ENCODE measurements at places on chromosomes 4 and X.

DNA sequence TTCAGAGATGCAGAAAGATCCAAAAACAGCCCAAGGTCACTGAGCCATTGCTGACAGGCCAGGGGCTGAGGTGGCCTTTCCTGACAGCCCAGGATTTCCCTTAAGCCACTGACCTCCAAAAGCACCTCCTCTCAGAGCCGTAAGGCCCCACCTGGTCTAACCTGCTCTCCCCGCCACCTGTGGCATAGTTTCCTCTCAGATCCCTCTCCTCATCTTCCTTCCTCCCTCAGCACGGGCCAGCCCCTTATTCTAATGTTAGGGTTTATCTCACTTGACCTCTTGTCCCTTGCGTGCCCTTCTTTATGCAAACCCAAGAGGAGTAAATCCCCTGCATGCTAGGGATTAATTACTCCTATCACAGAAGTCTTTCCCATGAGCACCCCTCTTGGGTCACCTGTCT lies 113.0 kb downstream of the RBM47 start:
- DNase-seq: no peak

GRCh38 chr4:107318078-107318477 lies 282.0 kb upstream of the DKK2 start:
- DNase-seq: no peak

DNA sequence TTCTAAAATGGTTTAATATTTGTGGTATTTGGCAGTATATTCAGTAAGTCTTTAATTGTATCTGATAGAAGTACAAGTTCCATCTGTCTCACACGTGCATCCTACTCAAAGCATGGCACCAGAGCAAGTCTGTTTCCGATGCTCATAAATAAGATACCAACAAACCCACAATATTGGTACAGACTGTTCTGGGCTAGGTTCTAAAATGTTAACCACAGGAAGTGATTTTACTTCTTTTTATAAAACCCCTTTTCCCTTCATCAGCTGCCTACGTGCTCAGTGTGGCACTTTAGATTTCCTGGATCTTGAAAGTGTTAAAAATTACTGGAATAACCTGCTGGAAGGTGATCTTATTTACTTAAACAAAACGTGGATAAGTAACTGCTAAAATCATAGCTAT lies 165.1 kb downstream of the CFAP299 start:
- peak; percentile 63 for DNase-seq

DNA sequence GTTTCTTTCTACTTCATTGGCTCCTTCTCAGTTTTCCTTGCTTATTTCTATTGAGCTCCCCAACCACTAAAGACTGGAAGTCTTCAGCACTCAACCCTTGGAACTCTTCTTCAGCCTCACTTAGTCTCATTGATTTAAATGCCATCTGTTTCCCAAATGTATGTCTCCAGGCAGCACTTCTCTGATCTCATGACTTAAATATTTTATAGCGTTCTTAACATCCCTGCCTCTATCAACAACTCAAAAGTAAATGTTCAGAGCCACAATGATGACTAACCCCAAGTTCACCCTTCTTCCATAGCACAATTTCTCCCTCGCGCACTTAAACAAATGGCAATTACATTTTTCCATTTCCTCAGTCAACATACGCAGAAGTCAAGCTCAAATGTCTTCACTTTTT lies 1393.3 kb downstream of the ARAP2 start:
- DNase-seq: no peak

DNA sequence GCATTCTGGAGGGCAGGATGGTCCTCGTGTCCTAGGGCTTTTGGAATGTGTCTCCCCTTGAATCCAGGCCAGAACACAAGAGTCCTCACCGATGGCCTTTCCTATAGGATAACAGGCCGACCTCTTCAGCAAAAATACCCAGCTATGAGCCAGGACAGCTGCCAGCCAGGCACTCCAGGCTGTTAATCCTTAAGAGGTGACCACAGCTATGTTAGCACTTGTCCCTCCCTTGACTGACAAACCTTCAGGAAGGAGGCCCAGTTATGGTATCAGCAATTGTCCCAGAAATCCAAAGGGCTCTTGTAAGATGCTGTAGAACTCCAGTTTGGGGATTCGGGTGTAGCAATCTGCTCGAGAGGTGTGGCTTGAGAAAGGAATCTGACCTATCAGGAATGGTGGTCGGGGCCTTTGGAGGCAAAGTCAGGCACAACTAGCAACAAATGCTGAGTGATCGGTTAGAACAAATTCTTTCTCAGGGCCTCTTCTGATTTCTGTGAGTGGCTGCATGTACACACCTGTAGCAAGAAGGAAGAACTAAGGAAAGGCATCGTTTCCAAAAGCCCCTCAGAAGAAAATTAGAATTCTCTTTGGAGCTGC lies 54.6 kb downstream of the PTCHD1 start:
- no peak for DNase-seq

DNA sequence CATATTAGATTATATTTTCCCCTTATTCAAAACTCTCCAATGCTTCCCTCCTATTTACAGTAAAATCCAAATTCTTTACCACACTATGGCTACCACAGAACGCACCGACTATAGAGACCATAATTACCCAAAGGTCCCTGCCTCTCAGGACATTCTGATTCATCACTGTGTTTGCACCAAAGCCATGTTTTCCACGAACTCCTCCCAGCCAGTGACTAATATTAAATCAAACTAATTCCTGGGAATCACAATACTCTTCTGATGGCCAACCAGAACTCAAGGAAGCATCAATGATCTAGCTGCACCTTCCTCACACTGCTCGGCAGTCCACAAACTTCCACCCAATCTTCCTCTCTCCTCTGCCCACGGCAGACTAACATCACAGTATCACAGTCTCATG lies 24.2 kb upstream of the EDNRA start:
- no peak for DNase-seq

- DNase-seq: no peak
Observed at GRCh38 chrX:4930426-4930825, 1217.0 kb upstream of the PRKX start.

GRCh38 chr4:79467246-79467932 lies 59.4 kb upstream of the GK2 start:
- no peak for DNase-seq

DNA sequence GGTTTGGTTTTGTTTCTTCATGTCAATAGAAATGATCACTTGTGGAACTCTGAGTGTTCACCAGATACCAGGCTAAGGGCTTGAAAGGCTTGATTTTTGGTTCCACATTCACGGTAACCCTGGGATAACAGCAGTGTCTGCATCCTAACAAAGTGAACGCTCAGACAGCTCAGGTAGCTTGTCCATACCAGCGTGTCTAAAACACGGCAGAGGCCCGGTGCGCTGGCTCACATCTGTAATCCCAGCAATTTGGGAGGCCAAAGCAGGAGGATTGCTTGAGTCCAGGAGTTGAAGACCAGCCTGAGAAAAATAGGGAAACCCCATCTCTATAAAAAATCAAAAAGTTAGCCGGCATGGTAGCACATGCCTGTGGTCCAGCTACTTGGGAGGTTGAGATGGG lies 49.0 kb downstream of the HTRA3 start:
- no peak for DNase-seq

DNA sequence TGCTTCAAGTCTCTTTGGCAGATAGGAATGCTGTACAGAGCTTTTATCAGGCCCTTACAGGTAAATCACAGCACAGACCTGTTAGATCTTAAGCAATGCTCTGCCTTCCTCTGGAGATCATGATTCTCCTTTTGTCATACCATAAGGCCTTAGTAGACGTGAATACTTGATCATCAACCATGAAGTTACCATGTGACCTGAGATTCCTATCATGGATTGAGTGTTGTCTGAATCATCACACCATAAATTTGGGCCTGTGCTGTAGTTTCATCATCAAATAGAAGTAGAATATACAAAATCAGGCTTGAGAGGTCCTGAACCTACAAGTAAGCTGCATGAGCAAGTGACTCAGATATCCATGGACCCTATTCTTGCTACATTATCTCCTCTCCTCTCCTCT lies 466.8 kb upstream of the INTU start:
- no peak for DNase-seq

DNA sequence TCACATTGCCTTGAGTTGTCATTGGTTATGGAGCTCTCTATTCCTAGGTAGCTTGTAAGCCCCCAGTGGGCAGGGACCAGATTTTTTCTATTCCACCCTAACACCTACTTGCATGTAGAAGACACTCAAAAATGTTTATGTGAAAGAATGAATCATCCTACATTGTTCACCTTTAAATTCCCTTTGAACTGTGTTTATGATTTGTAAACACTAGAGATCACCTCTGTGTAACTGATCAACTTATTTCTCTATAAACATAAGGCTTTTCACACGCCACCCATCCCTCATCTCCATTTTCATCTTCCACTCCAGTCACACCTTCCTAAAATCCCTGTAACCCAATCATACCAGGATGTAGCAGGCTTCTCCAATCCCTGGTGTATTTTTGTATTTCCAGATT lies 142.6 kb upstream of the LEF1 start:
- DNase-seq: no peak

- DNase-seq: no peak
Observed at GRCh38 chrX:15834827-15835595, 19.6 kb downstream of the AP1S2 start.

GRCh38 chr4:6332042-6332668 lies 62.5 kb downstream of the WFS1 start:
- no peak for DNase-seq

DNA sequence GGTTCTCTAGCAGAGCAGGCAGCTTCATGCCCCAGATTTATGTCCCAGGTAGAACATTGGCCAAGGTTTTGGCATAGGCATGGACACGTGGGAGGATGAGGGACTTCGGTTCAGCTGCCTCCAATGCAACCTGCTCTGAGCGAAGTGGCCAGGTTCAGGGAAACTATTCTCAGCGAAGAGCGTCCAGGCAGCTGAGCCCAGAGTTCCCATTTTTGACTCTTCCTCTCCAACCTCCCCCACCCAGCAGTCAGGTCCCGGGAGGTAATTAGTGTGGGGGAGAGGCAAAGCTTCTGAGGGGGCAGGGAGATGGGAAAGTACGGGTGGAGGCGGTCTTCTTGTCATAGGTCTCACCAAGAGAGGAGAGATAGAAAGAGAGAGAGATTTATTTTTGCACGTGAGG lies 1.0 kb downstream of the GABRA4 start:
- DNase-seq: no peak

- no peak for DNase-seq
Observed at GRCh38 chrX:3176439-3176820, 135.2 kb downstream of the ARSF start.

DNA sequence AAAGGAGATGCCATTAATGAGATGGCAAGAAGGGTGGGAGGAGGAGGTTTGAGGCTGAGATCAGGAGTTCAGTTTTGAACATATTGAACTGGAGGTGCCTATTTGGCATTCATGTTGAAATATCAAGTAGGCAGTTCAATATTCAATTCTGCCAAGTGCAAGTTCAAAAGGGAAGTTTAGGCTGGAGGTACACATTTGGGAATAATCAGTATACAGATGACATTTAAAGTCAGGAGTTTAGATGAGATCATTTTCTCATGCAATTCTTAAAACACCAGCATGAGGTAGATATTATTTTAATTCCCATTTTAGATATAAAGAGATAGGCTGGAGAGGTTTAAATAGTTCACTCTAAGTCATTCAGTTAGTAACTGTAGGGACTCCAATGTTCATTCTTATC lies 26.1 kb downstream of the COQ2 start:
- no peak for DNase-seq

GRCh38 chrX:75547783-75548182 lies 24.9 kb upstream of the ZDHHC15 start:
- no peak for DNase-seq

GRCh38 chr4:17310269-17310652 lies 201.6 kb downstream of the QDPR start:
- no peak for DNase-seq

- no peak for DNase-seq
Observed at GRCh38 chrX:130055899-130056298, 54.4 kb downstream of the ELF4 start.

GRCh38 chr4:181858741-181859140 lies 384.5 kb upstream of the TENM3 start:
- no peak for DNase-seq

DNA sequence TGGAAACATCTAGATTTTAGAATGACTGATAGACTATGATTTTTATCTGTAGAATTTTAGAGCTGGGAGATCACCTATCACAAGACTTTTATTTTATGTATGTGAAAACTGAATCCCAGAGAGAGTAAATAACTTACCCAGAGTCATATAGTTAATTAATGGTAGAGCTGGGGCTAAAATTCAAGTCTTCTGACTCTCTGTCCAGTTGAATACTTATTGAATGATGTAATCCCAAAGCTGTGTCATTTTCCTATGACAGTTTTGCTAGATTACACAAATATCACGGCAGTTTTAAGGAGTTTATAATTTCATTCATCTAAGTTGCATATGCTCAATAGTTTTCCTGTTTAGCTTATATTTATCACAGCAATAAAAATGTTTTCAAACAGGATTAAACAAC lies 6.7 kb downstream of the NRK start:
- DNase-seq: no peak

- DNase-seq: no peak
Observed at GRCh38 chrX:95629737-95630136, 1054.9 kb upstream of the DIAPH2 start.

GRCh38 chr4:111499291-111499690 lies 646.0 kb upstream of the FAM241A start:
- no peak for DNase-seq

GRCh38 chrX:19658030-19658429 lies 142.7 kb upstream of the MAP3K15 start:
- DNase-seq: no peak

GRCh38 chrX:35101901-35102300 lies 159.3 kb downstream of the FAM47B start:
- no peak for DNase-seq

DNA sequence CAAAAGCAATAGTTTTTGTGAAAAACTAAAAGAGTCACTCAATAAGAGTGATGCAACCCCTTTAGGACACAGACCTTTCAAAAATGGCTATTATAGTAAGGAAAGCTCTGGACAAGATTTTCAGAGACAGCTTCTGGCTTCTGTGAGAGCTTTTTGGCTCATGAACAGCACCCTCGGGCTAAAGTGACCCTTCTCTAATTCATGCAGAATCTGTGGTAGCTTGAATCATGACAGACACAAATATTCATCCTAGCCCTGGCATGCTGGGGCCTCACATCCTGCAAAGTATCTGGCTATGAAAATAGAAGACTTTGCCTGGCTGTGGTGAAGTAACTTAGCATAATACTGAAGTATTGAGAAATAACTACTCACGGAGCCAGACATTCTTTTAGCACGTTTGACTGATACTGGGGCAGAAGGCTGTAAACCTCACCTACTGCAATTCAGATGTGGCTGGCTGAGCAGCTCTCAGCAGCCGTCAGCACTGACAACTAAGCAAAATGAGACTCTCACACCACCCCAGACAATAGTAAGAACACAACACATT lies 327.3 kb downstream of the MAPK10 start:
- no peak for DNase-seq

GRCh38 chrX:115564243-115564642 lies 3.3 kb downstream of the PLS3 start:
- no peak for DNase-seq

- no peak for DNase-seq
Observed at GRCh38 chr4:101141230-101141629, 206.1 kb downstream of the PPP3CA start.

- DNase-seq: no peak
Observed at GRCh38 chrX:104347860-104348259, 93.1 kb upstream of the ESX1 start.

All from CD4-positive, alpha-beta memory T cell (primary cell).